Ureter (tissue), 1 donor: ENCODE measurements at places on chromosomes 1 and 21.

GRCh38 chr1:53031732-53032131 is 30.3 kb upstream of the PODN start:
- no peak for DNase-seq

DNA sequence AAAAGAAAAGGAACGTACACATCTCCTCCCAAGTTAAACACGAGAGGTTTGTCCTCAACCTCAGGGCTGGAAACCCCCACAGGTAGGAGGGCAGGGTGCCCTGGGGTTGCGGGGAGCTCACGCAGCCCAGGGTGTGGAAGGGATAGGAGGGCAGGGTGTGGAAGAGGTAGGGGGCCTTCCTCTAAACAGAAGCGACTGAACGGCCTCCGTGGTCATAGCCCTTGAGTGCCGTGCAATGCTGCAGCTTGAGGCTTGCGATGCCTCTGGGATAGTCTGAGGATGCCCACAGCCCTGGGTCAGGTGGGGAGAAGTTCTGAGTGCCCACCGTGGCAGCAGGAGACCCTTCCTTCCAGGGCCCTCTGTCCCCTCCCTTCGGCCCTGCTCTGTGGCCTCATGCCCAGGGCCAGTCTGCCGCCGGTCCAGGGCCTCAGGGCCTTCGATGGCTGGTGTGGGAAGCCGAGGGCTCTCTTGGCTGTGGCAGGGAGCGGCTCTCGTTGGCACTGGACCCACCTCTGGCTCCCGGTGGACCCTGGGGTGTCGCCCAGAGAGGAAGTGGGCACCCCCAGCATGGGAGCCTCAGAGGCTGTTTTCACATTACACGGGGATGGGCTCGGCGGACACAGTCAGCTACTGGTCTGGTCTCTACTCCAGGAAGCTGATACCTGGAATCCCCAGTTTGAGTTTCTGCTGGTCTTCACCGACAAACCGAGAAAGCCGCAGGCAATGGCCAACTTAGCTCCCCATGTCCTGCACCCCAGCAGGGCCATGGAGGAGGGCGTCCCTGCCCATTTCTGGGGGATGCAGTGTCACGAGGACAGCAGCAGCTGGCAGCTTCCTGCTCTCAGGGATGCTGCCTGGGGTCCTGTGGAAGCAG is 6.4 kb upstream of the CDK11B start:
- DNase-seq: no peak

DNA sequence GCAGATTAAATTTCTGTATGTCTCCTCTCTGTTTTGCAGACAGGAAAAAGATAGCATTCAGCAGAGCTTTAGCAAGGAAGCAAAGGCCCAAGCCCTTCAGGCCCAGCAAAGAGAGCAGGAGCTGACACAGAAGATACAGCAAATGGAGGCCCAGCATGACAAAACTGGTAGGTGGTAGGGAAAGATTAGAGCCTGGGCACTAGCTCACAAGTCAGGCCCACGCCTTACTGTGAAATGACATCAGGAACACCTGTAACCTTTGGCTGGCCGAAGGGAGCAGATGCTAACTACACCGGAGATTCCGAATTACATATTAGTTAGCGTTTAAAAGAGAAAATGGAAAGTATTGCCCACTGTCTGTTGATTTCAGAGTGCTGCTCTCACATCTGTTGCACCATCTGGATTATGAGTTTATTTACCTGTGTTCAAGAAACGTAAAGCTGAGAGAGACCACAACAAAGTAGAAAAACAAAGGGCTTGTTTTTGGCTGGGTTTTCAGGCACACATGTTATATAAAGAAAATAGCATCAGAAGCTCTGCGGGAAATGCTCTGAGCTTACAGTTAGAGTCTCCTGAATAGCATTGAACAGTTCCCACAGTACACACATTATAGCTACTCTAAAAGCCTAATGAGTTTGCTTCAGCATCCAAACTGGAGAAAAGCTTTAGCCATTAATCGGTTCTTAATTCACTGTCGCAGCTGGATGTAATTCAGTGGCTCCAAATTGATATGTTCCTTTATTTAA is 160.0 kb downstream of the SDCCAG8 start:
- no peak for DNase-seq

DNA sequence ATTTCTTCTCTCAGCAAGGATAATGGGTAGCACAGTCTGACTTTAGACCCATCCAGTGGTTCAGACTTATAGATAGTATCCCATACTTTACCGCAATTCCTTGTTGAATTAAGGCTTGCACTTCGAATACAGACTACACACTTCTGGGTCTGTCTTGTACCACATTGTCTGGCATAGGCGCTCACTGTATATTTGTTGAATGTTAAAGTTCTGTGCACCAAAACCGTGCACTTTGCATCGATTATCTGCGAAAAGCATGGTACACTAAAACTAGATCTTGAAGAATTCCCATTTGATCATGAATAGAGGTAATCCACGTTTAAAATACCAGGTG is 556 bp upstream of the RYR2 start:
- DNase-seq: no peak
